GM18507 (cell line): ENCODE measurements at places on chromosomes 3 and 15.
A peak's percentile ranks its signal among the peaks of the same experiment; 100 is the strongest.

DNA sequence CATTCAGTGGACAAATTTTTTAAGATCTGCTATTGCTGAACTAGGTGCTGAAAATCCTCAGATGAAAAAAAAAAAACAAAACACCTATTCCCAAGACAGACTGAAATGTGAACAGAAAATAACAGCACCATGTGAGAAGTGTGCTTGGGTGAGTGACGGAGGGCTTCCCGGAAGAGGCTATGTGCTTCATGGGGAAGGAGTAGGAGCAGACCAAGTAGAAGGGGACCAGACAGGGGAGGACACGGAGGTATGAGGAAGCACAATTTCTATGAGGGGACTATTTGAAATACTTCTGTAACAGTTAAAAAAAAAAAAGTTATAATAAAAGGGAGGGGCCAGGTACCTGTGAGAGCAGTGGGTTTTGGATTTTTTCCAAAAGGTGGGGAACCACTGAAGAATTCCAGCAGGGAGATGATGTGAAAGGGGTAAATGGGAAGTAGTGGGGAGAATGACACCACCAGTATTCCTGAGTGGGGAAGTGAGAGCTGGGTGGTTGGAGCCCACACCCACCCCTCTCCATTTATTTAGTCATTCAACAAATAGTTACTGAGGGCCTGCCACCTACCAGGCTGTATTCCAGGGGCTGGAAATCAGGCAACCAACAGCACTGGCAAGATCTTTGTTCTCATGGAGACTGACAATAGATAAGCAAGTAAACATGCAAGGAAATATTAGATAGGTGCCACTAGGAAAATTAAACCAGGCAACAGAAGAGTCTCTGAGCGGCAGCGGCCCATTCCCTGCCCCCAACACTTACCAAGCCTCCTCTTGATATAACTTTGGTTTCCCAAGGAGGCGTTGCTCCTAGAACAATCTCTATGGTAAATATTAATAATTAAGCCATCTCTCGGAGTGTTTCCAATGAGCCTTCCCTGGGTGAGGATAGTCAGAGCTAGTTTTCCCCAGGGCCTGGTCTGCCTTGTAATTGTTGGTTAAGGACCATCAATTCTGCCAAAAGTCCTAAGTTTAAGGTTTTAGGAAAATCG, 3.8 kb upstream of the USP3 start:
- DNase-seq = no peak

DNA sequence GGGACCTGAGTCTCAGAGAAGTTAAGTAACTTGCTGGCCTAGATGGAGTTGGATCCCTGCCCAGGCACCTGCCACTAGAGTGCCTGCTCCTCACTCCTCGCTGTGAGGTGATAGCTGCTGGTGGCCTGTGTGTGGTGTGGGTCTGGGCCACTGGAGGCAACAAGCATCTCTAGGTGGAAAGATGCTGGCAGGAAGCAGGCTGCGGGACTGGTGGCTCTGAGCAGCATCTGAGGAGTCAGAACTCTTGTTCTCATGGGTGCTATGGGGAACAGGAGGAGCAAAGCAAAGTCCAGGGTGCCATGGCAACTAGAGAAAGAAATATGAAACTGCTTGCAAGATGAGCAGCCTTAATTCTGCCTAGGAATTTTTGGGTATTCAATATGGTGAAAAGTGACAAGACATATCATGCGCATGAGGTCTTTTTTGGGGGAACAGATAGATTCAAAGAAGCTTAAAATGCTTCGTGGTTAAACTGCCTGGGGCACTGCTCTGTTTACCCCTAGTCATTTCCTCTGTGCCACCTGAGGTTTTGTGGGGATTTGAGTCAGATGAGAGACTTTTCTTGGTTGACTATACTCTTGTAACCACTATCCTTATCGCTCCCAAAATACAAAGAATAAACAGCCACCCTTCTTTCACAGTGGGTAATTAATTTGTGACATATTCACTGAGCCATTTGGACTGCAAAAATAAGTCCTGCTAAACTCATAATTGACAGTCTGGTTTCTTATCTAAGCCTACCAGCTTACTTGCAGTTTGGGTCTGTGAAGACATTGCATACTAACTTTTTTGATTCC, 50.3 kb downstream of the MED12L start:
- DNase-seq = no peak

- no peak for DNase-seq
These were observed 44.6 kb downstream of the ANKRD28 start for GRCh38 chr3:15753056-15753710.

GRCh38 chr15:76667943-76668715, 237.0 kb downstream of the SCAPER start:
- no peak for DNase-seq

- DNase-seq = no peak
These were observed 121.9 kb downstream of the ABI3BP start for GRCh38 chr3:100871306-100871705.

DNA sequence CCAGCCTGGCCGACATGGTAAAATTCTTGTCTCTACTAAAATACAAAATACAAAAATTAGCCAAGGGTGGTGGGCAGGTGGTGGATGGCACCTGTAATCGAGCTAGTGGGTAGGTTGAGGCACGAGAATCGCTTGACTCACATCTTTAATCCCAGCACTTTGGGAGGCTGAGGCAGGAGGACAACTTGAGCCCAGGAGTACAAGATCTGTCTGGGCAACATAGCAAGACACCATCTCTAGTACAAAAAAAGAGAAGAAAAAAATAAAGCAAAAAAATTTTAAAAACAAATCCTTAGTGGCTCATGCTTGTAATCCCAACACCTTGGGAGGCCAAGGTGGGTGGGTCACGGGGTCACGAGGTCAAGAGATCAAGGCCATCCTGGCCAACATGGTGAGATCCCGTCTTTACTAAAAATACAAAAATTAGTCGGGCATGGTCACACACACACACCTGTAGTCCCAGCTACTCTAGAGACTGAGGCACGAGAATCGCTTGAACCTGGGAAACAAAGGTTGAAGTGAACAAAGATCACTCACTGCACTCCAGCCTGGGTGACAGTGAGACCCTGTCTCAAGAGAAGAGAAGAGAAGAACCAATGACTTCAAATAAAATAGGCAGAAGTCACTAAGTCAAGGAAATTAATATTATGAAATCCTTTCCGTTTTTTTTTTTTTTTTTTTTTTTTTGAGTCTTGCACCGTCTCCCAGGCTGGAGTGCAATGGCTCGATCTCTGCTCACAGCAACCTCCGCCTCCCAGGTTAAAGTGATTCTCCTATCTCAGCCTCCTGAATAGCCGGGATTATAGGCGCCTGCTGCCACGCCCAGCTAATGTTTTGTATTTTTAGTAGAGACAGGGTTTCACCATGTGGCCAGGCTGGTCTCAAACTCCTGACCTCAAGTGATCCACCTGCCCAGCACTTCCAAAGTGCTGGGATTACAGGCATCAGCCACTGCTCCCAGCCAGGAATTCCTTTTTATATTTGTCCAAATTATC, 4.9 kb downstream of the RHOA start:
- DNase-seq = no peak

- no peak for DNase-seq
These were observed 23.2 kb downstream of the C2CD4B start for GRCh38 chr15:62141643-62142588.

DNA sequence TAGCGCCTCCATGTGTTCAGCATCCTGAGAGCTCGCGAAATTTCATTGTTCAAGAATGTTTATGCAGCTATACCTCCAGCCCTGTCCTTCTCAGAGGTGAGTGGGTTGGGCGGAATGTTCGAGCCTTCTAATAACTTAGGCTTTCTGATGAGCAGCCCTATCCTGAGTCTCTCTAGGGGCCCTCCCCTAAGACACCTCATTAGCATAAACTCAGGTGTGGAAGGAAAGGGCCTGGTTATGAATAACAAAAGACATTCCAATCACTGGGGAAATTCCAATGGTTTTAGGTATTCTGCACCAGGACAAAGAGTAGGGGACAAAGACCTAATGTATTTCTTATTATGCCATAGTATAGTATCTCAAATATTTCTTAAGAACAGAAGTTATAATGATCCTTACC, 138.1 kb upstream of the PDZRN3 start:
- DNase-seq = no peak

- DNase-seq = no peak
These were observed 42.9 kb downstream of the KLF15 start for GRCh38 chr3:126314305-126314789.

- no peak for DNase-seq
These were observed 141.5 kb downstream of the GADL1 start for GRCh38 chr3:30752970-30753369.

GRCh38 chr15:98647026-98647773, 1.1 kb upstream of the IGF1R start:
- no peak for DNase-seq

GRCh38 chr3:143850877-143851276, 2.6 kb upstream of the SLC9A9 start:
- no peak for DNase-seq

DNA sequence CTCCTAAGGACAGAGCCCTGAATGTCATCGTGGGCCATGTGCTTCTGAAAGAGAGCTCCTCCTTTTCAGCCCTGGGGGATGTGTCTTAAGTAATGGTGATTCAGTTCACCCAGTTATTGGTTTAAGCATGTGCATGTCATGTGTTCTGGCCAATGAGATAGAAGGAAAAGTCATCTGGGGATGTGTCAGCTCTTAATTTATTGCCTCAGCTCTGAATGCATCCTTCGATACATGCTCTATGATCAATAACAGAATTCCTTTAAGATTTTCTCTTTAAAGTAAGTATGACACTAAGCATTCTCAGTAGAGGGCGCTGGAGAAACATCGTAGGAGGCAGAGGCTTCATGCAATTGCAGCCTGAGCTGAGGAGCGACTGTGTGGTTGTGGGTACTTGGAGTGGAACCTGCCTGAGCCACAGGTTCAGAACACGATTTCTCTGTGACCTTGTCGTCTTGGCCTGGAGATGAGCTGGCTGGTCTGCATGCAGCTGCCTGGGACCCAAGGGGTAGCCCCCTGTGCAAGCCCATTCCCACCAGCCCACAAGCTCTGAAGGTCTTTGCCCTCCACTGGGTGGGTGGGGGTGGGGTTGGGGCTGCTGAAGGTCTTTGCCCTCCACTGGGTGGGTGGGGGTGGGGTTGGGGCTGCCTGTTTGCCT, 69.5 kb downstream of the C3orf38 start:
- peak; percentile 32 for DNase-seq

DNA sequence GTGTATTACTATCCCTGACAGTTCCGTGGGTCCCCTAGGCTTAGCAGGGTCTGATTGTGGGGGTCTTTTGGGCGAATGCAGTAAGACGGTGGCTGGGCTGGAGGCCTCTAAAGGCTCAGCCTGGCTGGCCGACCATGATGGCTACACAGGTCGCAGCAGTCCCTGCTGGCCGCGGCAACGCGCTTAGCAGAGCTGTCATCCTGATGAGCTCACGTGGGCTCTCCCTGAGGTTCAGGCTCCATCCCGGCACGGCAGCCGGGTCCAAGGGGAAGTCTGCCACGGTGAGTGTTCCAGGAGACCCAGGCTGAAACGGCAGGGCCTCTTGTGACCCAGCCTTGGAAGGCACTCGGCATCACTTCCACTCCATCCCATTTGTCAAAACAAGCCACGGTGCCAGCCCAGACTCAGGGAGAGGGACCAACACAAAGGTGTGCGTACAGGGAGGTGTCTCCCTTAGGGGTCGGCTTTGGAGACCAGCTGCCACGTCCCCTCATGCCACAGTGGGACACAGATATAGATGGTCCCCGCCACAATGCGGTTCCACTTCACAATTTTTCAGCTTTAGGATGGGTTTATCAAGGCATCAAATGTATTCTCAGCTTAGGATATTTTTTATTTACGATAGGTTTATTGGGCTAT, 101.8 kb downstream of the XXYLT1 start:
- no peak for DNase-seq
